Activated CD4-positive, alpha-beta memory T cell treated with anti-CD3 and anti-CD28 coated beads for 36 hours (primary cell): ENCODE measurements at places on chromosomes 5 and 9. TPM values are rescaled to one million over a fixed set of nuclear protein-coding genes. Genes with fewer than 3 reads are reported as not detected.

The SLCO6A1 gene
- not detected for total RNA-seq

The MRPL22 gene
- total RNA-seq = 82.2 TPM

The ZFP2 gene
- 0.40 TPM for total RNA-seq

The TBC1D2 gene
- total RNA-seq = 5.3 TPM
